ENCODE measurements at places on chromosomes 1 and 21.

DNA sequence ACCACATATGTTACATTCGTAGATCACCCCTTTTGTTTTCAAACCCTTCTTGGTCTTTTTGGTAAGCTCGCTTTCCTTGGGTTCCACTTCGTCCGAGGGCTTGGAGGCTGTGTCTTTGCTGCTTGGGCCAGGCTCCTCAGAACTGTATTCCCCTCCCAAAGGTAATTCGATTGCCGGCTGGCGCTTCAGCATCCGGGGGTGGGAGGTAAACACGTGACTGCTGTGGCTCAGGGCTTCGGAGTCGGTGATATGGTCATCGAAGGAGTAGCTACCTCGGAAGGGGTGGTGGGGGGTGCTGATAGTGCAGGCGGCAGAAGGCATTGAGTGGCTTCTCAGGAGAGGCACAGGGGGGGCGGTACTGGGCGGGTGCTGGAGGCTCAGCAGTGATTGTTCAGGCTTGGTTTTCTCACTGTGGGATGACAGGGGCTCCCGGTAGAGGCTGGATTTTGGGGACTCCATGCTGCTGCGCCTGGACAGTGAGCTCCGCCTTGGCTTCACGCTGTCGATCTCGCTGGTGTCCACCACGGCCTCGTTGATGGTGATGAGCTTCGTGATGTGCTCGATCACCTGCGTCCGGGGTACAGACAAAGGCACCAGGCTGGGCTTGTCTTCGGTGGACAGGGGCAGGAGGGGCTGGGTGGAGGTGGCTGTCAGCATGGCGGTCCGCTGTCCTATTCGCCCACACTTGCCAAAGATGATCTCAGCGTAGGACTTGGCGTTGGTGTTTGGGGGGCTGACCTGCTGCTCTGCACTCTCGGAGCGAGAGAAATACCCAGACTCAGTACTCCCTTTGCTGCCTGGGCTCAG is 98.6 kb upstream of the EDN2 start:
- DNase-seq: no peak

- no peak for DNase-seq
Measured at GRCh38 chr1:91791691-91792488, 94.1 kb downstream of the TGFBR3 start.

- DNase-seq: no peak
Measured at GRCh38 chr1:40274331-40274730, 16.3 kb downstream of the ZMPSTE24 start.

GRCh38 chr1:208203127-208203847 is 40.9 kb downstream of the PLXNA2 start:
- peak; percentile 79 for DNase-seq

- no peak for DNase-seq
Measured at GRCh38 chr1:75342786-75343185, 208.6 kb downstream of the LHX8 start.

DNA sequence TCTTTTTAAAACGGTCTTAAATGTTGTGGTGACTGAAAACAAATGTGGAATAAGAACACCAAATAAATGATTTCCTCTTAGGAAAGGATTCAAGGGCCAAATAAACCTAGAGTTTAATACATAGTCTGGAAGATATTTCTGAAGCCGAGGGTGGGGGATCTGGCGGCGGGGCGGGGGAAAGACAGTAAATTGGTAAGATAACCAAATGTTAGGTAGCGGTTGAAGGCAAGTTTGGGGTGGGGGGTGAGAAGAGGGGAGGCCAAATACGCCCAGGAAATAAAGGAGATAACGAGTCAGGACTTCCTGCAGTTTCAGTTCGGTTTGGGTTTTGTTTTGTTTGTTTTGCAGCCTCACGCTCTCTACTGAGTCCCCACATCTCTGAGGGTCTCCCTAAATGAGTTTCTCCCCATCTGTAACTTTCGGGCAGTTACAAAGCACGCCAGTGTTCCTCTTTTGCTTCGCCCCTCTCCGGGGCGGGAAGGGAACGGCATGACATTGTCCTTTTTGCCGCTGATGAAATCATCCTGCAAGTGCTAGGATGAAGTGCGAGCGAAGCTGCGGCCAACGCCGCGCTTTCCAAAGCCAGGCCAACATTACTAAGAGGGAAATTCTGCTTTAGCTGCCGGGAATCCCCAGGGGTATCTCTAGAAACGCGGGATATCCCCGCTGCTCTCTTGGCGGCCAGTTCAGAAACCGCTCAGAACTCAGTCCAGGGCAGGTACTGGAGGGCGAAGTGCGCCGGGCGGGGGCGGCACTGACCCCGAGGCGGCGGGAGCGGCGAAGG is 844 bp downstream of the NIBAN1 start:
- DNase-seq: no peak

DNA sequence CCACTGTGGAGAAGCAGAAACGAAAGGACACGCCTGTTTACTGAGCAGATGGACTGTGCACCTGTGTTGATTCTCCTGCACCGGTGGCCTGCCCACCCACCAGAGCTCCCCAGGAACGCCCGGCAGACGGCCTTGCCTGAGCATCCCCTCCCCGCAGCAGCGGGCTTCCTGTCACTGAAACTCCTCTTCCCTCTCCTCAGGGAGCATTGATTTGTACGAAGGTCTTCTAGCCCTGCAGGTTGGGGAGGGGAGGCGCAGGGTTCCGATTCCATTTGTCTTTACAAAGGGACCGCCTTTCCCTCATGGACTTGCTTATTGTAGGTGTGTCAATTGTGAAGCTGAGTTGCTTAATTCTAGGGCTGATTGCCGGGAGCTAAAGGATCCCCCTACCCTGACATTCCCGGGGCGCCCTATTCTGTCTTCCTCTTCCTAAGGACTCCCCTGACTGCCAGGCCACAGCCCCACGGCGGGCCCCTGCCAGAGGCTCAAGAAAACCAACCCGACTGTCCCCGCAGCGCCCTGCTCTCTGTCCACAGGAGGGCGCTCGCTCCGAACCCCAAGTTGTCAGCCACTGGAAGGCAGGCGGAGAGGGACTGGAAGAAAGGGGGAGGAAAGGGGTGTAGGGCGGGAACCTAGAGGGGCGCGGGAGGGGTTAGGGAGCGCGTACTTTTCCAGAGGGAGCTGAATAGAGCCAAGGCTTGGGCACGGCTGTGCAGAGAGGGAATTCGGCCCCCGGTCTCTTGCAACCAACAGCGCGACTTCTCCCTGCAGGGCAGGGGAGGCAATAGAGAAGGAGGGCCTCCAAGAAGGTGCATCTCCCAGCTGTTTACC is 2.8 kb downstream of the S100A6 start:
- no peak for DNase-seq

DNA sequence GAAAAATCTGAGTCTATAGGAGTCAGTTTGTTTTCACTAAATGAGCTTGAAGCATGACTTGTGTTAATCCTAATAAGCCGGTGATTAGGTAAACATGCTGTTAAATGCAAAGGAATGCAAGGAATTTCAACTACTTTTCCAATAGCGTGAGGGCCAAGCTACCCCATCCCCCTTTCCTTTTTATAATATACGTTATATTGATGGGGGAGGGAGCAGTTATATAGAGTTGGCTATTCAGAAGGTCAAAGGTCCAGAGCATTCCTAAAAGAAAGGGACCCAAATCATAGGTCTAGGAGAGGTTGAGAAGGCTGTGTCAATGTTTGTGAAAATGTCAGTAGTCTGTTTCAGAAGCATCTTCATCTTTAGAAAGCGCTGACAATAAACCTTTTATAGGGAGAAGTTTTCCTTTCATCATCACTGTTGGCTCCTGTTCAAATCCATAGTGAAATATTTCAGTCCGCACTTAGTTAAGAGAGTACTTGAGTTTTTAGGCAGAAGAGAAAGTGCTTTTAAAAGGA is 3.8 kb downstream of the CCN1 start:
- DNase-seq: no peak

DNA sequence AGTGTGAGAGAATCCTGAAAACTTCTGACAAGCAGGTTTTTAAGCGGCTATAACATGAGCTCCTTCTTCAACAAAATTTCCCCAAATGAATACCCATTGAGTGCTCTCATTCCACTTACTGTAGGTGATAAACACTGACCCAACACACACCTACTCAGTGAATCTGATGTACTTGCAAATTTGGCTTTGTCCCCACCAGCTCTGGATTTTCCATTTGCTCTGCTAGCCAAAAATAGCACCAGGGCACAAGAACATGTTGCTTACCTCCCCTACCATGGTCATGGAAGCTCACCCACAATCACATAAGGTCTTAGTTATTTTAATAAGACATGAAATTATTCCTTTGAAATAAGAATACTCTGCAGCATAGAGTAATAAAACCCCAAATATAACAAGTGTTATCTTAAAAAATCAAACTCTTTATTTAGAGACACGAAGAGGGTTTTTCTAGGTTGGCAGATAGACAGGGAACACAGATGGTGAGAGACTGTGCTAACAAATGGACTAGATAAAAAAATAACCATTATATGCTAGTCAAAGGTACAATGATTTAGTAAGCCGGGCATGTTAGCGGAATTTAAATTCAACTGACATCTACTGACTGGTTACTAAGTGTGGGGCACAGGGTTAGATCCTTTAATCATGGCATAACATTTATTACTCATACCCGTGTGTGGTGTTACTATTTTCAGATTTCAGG is 291.9 kb downstream of the KCNH1 start:
- no peak for DNase-seq

GRCh38 chr1:12478612-12478985 is 139.4 kb downstream of the DHRS3 start:
- no peak for DNase-seq

GRCh38 chr1:92931691-92932090 is 29.6 kb downstream of the DIPK1A start:
- DNase-seq: no peak

- peak; percentile 50 for DNase-seq
Measured at GRCh38 chr1:29282924-29283803, 46.8 kb downstream of the PTPRU start.

GRCh38 chr1:246617156-246617555 is 50.9 kb downstream of the CNST start:
- peak; percentile 25 for DNase-seq

DNA sequence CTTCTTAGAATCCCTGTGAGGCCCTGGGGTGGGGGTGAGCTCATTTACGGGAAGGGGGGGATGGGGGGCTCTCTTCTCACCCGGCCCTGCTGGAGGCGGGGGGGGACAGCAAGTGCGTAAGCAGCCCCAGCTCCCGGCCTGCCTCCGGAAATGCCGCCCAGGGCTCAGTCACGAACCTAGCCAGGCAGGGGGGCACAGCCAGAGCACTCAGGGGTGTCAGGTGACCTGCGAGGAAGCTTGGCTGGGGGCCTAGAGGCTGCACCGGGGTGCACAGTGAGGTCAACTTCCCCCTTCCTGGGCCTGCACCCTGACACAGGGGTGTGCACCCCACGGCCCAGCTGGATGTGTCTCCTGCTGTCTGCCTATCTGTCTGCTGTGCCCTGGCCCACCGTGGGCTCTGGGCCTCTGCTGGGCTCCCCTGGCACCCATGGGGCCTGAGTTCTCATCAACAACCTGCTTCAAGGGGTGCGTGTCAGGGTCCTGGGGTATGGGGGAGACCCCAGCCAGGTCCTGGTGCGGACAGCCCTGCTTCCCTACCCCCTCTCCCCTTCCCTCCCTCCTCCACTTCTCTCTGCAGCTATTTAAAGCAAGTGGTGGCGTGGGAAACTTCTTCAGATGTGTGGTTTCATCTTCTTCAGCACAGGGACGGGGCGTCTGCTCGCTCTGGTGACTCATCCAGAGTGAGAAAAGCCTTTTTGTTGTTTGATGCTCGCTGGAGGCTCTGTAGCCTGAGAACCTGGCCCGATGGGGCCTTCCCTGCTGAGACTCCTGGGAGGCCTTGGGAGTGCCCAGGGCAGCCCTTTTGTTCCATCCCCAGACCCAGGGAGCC is 92.5 kb upstream of the RUNX3 start:
- DNase-seq: no peak

- no peak for DNase-seq
Measured at GRCh38 chr21:46323227-46323709, 402 bp downstream of the C21orf58 start.

GRCh38 chr1:162008799-162009198 is 14.9 kb downstream of the OLFML2B start:
- DNase-seq: no peak

DNA sequence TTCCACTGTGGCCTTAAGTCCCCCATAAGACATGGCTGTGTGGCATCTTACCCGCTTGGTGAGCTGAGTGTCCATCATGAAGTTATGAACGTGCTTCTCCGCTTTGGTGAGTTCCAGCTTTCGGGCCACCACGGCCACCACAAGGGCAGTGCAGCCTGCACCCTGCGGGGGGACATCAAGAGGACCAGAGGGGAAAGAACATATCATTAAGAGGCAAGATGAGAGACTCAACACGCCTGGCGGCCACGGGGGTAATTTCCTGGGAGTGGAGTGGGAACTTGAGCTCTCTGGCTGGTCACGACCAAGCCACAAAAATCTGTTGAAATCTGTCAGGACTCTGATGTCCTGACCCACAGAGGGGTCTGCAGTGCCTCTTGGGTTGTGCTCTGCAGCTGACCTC is 117.9 kb upstream of the ADAR start:
- no peak for DNase-seq

GRCh38 chr1:18319099-18319498 is 161.6 kb upstream of the KLHDC7A start:
- peak; percentile 10 for DNase-seq

- no peak for DNase-seq
Measured at GRCh38 chr21:29953072-29953471, 13.3 kb upstream of the GRIK1 start.

DNA sequence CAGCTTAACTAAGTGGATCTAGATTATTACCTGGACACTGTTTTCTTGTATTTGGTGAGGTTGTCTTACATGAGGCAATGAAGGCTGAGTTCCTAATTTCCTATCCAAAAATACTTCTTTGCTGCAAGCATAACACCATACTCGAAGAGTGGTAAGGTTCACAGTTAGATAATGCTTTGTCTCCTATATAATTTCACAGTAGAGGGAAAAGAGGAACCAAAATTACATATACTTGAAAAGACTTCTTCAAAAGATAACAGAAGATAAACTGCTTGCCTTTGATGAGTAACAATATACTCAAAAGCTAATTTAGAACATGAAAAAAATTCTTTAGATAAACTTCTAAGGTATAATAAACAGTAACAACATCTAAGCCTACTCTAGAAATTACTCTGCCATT is 20.4 kb downstream of the USP33 start:
- DNase-seq: no peak

GRCh38 chr1:97502360-97502759 is 418.5 kb downstream of the DPYD start:
- no peak for DNase-seq

DNA sequence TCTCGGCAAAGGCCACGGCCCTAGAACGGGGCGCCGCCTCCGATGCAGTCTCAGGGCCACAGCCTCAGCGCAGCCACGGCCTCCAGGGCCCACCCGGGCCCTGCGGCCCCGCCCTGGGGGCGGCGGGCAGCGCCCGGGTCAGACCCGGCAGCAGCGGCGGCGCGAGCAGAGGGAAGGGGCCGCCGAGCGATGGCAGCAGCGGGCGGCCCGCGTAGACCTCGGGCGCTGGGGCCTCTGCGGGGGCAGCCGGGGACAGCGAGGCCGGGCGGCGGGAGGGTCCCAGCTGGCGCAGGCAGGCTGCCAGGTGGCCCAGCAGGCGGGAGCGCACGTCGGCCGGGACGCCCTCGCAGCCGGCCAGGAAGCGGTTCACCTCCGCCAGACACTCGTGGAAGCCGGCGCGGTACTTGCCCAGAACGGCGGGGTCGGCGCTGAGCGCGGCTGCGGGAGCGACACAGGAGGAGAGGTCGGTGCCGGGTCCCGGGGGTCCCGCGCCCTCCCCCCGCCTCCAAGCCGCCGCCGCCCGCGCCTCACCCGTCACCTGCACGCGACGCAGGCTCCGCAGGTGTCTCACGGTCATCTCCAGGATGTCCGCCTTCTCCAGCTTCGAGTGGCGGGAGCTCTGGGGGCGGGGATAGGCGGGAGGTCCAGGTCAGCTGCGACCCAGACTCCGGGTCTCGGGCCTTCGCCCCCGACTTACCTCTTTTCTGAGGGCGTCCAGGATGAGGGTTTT is 737 bp downstream of the HES4 start:
- DNase-seq: no peak
